Activated effector memory CD4-positive, alpha-beta T cell treated with anti-CD3 and anti-CD28 coated beads, Interleukin-2, amount 50 U/mL, for 16 hours (primary cell): ENCODE measurements at places on chromosomes 3 and 15.

- no peak for DNase-seq
Measured at GRCh38 chr15:71515375-71516186, 294.8 kb upstream of the NR2E3 start.

- no peak for DNase-seq
Measured at GRCh38 chr15:63553388-63553791, 43.8 kb upstream of the FBXL22 start.

GRCh38 chr3:65545429-65545828, 493.3 kb downstream of the MAGI1 start:
- DNase-seq, result no peak

DNA sequence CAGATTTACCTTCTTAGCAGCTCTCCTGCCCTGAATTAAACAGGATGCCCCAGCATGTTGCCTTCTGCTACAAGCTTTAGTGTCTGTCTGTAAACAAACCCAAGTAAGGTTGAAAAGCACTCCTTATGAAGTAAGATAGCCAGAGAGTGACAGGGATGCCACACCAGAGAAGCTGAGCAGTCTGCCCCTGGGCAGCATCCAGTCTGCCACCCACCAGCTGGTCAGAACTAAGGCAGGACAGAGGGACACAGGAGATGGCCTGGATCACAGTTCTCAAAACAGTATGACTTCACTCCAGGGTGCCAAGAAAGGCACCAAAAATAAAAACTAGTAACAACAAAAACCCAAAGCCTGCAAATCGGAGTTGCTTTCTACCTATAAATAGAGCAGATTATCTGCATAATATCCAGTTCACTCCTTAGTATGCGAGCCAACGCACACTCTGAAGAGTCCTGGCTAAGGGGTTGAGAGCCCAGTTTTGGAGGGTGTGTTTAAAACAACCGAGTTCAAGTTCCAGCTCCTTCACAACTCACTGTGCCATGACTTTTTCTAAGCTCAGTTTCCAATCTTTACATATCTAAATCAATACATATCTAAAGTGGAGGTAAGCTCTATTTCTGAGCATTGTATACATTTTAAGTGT, 198.9 kb downstream of the KCNMB2 start:
- DNase-seq, result no peak
